Endothelial cell of umbilical vein (primary cell): ENCODE measurements at places on chromosomes 3 and 15.

DNA sequence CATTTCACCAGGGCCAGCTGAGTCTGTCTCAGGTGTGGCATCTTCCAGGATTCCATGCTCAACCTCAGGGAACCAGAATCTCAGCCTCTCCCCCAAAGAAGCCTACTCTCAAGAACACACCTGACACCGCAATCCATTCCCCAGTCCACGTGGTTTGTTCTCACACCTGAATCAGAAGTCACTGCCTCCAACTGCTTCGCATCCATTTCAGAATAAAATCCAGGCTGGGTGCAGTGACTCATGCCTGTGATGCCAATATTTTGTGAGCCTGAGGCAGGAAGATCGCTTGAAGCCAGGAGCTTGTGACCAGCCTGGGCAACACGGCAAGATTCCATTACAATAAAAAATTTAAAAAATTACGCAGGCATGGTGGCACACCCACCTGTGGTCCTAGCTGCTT, 212.2 kb downstream of the FOXP1 start:
- H3K27ac ChIP-seq, result no peak overlapping the region
- no peaks in the 10 kb centered on the region for H3K27me3 ChIP-seq
- H3K4me3 ChIP-seq, result no peak overlapping the region
- no peak for DNase-seq
- no peaks in the 10 kb centered on the region for H3K4me1 ChIP-seq
- H3K36me3 ChIP-seq, result no peaks in the 10 kb centered on the region

DNA sequence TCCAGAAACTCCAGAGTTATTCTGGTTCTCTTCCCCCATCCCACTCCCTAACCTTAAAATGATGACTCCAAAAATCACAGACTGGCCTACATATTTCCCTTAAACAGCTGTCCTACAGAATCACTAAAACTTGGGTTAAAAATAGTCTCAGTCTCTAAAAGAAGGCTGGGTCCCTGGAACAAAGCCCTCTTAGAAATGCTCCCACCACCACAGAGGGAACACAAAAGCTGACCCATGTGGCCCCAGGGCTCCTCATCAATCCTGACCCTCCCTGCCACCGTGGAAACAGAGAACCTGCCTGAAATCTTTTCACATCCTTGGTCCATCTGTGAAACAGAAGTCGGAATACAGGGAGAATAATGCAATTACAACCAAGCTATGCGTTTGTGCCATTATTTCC, 55.7 kb upstream of the DCLK3 start:
- H3K27ac ChIP-seq, result no peak overlapping the region
- H3K4me3 ChIP-seq, result no peak overlapping the region
- no peaks in the 10 kb centered on the region for H3K4me1 ChIP-seq

DNA sequence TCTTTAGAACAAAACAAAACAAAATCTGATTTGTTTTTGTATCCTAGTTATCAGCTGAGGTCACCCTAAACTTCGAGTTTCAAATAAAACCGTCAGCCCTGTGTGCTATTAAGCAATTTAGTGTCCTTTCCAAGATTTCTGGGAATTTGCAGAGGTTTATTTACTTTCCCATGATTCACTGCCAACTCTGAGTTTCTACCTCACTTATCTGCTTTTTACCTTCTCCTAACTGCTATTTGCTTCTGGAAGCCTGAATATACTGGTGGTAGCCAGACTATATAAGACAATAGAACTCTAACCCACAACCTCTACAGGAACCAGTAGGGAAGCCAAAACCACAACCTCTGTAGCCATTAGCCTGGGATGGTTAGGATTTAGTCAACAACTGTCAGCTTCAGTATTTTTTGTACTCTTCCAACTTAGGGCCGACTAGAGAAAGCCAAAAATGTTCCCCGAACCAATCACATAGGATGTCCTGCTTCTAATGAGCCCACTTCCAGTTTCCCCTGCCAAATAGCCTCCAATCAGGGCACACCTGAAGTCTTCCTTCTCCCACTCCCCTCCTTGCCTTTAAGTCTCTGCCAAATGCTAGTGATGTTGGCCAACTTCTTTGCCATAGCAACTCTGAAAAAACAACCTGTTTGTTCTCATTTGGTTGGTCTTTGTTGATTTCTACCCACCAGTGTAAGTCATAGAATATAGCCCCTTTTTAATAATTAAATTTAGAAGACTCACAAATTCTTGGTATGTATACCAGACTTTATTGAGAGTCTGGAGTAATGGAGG, 273.1 kb downstream of the ULK4 start:
- no peaks in the 10 kb centered on the region for H3K27me3 ChIP-seq
- H3K36me3 ChIP-seq, result no peaks in the 10 kb centered on the region
- H3K27ac ChIP-seq, result no peak overlapping the region

GRCh38 chr3:65664446-65664845, 374.3 kb downstream of the MAGI1 start:
- H3K4me1 ChIP-seq, result no peaks in the 10 kb centered on the region
- no peaks in the 10 kb centered on the region for H3K27me3 ChIP-seq
- no peaks in the 10 kb centered on the region for H3K36me3 ChIP-seq
- H3K4me3 ChIP-seq, result no peak overlapping the region
